Stimulated activated CD8-positive, alpha-beta memory T cell treated with anti-CD3 and anti-CD28 coated beads, Interleukin-7, amount 100 ng/mL, for 1 hour (primary cell): ENCODE measurements at places on chromosomes 4 and X.

GRCh38 chrX:45952030-45952429 lies 593.2 kb downstream of the ZNF674 start:
- no peak for DNase-seq

GRCh38 chr4:147104768-147105167 lies 159.1 kb upstream of the TTC29 start:
- DNase-seq = no peak

GRCh38 chr4:24683116-24683515 lies 98.8 kb upstream of the DHX15 start:
- no peak for DNase-seq

- DNase-seq = no peak
Observed at GRCh38 chr4:147310312-147310711, 170.6 kb upstream of the EDNRA start.

DNA sequence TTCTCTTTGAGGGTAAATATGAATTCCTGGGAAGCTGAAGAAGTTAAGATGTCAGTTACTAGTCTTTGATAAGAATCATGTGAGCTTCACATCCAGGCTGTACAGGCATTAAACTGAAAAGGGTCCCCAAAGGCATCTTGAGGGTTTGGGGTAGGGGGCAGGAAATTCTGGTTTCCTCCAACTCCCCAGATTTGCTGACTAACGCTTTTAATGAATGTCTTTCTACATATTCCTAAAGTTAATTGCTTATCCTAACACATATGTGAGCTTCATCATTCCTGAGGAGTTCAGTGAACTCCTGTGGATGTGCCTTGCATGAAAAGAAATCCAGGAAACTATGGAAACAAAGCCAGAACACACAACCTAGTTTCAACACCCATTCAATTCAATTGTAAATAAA lies 73.8 kb upstream of the GAB1 start:
- no peak for DNase-seq
